Urothelium cell line (cell line): ENCODE measurements at places on chromosomes 5 and 9.

GRCh38 chr9:32606811-32607210 lies 28.7 kb downstream of the TAF1L start:
- no peak for DNase-seq

DNA sequence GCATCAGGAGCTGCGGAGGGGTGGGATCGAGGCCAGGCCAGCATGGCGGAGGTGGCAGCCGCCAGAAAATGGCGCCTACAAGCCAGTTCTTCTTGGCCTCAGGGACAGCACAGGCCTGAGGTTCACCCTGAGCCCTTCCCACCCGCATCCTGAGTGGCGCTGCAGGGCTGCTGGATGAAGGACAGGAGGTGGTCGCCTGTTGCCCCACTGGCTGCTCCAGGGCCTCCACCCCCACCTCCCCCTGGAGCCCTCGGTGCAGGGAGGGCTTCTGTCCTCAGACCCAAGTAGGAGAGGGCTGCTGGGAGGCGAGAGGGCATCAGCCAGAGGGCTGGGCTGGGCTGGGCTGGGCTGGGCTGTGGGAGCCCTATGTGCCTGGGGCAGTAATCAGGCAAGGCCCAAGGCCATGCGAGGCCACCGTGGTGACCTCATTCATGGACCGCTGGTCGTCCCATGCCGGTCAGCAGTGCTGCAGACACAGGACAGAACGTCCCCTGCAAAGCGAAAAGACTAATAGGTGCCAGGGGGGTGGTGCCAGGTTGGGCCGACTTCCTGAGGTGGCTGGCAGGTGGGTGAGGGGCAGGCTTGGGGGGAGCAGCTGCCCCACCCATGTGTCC lies 13.8 kb downstream of the GPSM1 start:
- DNase-seq = no peak

DNA sequence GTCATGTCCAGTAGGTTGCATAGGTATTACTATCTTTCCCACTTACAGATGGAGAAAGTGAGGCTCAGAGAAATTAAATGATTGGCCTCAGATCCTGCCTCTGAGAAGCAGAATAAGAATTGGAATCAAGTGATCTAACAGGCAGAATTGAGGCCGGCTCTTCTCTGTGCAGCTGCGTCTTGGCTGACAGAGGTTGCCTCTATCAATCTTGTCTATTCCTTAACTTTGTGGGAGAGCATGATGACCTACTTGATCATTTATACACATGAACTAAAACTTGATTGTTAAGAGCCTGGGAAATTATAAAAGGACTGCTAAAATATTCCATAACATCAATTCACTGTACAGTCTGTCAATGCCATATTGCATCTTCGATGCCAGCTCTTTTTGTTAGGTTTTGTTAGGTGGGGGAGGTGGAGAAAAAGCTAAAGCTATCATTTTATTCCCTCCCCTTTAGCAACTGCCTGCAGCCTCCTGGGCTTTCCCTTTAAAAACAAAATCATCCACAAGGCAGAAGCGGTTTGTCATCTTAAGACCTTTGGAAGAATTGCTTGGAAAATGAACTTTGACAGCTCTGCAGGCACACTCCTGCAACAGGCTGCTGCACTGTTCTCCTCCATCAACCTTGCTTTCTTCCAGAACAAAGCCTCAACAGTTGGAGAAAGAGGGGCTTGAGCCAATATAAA lies 247.4 kb downstream of the SMARCA2 start:
- no peak for DNase-seq

DNA sequence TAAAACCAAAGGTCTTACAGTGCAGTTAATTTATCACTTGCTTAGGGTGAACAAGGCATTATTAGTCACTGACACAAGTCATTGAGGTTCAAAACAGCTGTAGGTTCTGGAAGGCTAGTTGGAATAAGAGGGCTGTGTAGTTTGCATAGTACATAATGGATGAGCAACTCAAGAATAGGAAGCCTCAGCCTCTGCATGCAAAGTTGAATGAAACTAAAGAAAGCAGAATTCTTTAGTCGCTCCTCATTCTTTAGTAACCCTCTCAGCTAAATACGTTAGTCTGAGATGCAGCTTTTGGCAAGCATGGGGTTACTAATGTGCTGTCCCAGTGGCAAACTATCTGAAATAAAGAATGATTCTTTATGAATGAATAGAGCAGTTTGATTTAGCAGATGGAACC lies 74.2 kb downstream of the ADGRV1 start:
- no peak for DNase-seq

GRCh38 chr9:93491593-93492232 lies 38.3 kb upstream of the FAM120AOS start:
- no peak for DNase-seq

- DNase-seq = no peak
Observed at GRCh38 chr5:158209219-158209908, 350.4 kb upstream of the CLINT1 start.

DNA sequence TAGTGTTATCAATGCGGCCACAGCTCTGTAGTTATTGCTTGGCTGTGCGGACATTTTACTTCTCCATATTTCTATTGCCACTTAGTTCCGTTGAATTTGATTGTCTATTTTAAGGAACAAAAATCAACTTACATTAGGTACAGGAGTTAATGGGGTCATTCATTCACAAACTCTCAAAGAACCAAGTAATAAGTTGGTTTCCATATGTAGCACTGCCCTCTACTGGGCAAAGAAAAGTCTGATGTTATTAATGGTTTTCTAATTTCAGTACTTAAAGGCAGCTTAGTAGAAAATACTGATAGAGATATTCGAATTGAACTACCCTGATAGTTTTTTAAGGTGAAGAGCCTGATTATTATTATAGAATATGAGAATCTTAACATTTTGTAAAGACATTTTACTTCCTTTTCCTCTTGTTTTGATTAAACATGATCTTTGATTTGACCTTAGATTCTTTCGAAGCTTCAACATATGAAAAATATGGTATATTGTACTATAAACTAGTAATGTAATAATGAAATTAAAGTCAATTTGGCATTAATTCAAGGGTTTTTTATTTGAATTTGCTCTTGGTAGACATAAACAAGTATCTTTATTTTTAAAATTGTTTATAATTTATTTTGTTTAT lies 119.5 kb upstream of the CTNND2 start:
- peak; percentile 14 for DNase-seq

DNA sequence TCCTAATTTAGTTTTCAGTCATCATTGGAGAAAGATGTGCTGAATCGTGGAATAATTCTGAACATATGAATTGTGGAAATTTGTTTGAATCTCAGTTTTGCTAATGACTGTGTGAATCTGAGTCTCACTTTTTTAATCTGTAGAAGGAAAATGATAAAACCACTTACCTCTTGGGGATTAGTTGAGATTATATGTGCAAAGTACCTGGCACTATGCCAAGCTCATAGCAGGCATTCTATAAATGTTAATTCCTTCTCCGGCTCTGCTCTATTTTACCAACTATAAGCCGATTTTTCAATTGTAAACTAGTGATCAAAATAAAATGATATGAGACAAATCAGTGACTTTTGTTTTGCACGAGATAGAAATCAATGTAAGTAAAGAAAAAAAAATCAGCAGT lies 290.8 kb downstream of the TRPM3 start:
- no peak for DNase-seq

DNA sequence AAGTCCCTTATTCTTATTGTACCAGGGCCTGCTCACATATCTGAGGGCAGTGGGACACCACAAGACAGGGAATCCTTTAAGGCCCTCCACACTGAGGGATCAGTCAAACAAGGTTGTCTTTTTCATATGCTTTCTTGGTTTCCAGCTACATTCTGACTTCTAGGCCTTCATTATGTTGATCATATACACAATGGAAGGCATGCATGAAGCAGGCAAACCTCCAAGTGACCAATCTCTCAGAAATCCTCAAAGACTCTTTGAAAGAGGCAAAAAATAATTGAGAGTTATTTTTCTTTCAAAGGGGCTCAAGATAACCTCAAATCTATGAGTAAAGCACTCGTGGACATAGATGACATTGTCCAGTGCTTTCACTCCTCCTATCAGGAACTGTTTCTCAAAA lies 1195.9 kb upstream of the ACO1 start:
- no peak for DNase-seq

DNA sequence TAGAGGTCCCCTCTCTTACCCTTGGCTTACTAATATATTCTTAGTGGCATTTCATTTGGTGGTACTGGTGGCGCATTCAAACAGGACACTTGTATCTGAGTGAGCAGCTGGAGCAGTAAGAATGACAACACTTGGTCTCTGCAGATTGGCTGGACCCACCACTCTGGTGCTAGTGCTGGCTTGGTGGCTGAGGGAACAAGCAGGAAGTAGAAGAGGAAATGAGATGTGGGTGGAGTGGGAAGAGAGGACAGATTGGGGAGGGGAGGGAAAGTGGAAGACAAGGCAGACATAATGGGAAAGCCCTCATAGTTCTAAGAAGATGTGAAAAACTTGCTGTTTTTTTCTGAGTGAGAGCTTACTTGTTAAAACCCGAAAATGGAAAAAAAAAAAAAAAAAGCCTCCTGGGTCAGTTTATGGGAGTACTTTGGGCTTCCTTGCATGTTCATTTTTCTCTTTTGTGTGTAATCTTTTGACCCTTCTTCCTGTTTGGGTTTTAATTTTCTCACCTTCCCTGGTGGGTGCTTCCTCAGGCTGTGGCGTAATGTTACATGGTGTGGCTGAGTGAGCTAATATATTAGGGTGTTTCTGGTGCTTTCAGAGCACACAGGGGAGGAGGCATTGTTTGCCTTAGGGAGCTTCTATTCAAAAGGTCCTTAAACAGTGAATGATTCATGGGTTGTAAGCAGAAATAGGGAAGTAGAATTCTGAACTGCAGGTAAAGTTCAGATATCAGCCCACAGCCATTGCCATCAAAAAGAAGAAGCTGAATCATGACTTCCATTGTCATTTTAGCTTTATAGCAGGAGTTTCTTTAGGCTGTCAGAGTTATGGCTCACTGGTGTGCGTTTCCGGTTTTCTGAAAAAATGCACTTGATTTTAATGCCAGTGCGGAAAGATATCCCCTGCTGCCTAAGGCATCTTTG lies 52.3 kb downstream of the TLE4 start:
- no peak for DNase-seq

DNA sequence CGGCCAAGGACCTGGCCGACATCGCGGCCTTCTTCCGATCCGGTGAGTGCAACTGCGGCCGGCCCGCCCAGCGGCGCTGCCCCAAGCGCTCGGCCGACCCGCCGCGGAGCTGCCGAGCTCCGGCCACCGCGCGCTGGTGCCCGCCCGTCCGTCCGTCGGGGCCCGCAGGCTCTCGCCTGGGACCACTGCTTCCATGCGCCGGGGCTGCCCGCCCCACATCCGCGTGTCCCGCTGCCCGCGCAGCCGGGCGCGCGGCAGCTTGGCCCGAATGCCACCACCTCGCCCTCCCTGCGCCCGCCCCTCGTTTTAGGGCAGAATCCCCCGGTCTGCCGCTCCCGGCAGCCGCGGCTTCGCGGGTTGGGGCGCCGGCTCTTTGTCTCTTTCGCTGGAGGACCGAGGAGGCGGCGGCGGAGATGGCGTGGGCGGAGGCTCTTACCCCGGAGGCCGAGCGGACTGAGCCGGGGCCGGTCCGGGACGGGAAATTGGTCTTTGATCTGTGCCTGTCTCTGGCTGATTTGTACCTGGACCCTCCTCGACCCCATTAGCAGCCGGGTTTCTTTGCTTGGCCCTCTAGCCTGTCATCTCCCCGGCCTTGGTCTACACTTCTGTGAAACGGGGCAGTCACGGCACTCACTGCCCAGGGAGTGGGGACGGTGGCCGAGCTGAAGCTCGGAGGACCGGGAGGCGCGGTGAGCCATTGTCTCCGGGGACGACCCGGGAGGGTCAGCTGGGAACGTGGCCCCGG lies 871 bp downstream of the TRIO start:
- peak; percentile 53 for DNase-seq

GRCh38 chr5:130065617-130066016 lies 161.4 kb downstream of the CHSY3 start:
- DNase-seq = no peak

- DNase-seq = no peak
Observed at GRCh38 chr9:15522130-15522755, 11.5 kb upstream of the PSIP1 start.

DNA sequence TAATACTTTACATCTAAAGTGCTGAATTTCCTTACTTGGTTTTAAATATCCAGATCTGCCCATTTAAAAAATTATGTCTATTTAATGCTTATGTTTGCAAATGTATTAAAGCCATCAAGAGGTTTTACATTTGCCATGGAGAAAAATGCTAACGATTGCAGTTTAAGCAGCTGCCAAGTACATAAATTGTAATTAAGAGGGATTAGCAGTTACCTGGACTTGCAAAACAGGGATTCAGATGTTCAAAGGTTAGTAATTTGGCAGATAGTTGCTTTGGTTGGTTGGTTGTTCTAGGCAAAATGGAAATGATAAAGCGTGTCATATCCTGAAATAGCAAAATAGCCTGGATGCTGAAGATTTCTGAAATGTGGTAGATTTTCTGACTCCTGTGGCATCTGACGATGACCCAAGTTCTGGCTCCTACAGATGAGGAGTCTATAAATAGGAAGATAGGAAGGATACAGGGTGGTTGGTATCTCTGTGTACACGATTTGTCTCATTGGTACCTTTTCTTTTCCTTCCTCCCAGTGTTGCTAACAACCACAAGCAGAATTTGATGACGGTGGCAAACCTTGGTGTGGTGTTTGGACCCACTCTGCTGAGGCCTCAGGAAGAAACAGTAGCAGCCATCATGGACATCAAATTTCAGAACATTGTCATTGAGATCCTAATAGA lies 282.9 kb downstream of the NR3C1 start:
- no peak for DNase-seq

- DNase-seq = peak; percentile 55
Observed at GRCh38 chr5:103224118-103224893, 34.3 kb upstream of the MACIR start.

- DNase-seq = peak; percentile 40
Observed at GRCh38 chr5:53482717-53483638, 2.5 kb downstream of the FST start.

- no peak for DNase-seq
Observed at GRCh38 chr9:115673599-115673998, 480.0 kb upstream of the PAPPA start.

DNA sequence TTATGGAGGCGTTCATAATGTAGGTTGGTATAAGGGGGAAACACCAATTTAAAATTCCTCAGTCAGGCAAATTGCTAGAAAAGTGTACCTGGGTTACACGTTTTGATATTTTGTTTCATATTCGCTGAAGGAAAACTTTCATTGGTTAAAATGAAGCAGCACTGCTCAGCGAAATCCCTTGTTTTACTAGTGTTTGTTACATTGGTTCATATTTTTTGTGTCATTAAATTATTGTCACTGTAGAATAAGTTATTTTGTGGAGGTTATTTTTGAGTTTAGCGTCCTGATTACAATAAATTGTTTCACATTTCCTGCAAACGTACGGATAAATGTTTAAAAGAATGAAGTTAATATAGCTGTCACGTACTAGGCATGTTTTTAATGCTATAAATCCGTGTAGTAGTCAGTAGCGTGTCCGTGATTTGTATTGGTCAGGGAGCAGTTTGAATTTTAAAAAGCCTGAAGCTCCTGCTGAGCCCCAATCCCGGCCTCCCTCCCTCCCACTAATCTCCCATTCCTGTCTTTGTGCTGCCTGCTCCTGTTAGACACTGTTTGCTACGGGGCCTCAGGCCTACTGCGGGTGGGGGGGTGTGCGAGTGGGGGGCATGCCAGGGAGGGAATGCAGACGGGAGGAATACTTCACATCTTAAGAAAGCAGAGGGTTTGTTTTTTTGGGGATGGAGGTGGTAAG lies 2.0 kb downstream of the NIPBL start:
- peak; percentile 54 for DNase-seq
